ENCODE measurements at places on chromosomes 7 and 10. TPM values are rescaled to one million over a fixed set of nuclear protein-coding genes. Genes with fewer than 3 reads are reported as not detected.

Gene NYAP1
- 0.39 TPM for total RNA-seq

Gene CALY
- total RNA-seq, result not detected

Gene GIGYF1
- 56.6 TPM for total RNA-seq

Gene MOGAT3
- total RNA-seq, result not detected

Gene LRIT1
- not detected for total RNA-seq

Gene SAP25
- not detected for total RNA-seq

Gene TRIM74
- not detected for total RNA-seq

Gene ACBD7
- total RNA-seq, result not detected

Gene ATG9B
- 51.9 TPM for total RNA-seq

Gene PDZD8
- 20.6 TPM for total RNA-seq

Gene LRMDA
- 1.3 TPM for total RNA-seq

Gene FGFR2
- total RNA-seq, result 179 TPM

Gene SOSTDC1
- total RNA-seq, result 66.5 TPM

Gene CRYGN
- total RNA-seq, result not detected

Gene SLC26A4
- total RNA-seq, result not detected

Gene SLC26A5
- 2.5 TPM for total RNA-seq

Gene SEMA3C
- 67.1 TPM for total RNA-seq

Gene NUTM2D
- total RNA-seq, result 4.3 TPM

Gene PLEKHS1
- 0.36 TPM for total RNA-seq

Gene CACNB2
- 7.6 TPM for total RNA-seq

Gene GPER1
- total RNA-seq, result 2.8 TPM

Gene C7orf33
- not detected for total RNA-seq

Gene ACADSB
- 20.5 TPM for total RNA-seq

Gene OGDHL
- not detected for total RNA-seq

Gene NXPH1
- not detected for total RNA-seq

Gene PDE6C
- not detected for total RNA-seq

Gene MCM10
- total RNA-seq, result 0.08 TPM

Gene ASB10
- not detected for total RNA-seq

Gene HOXA3
- total RNA-seq, result 20.2 TPM

Gene PPP1R3A
- not detected for total RNA-seq

Gene LHFPL3
- 0.16 TPM for total RNA-seq

Gene ACTR3C
- 7.8 TPM for total RNA-seq

Gene FOXI2
- total RNA-seq, result 2.4 TPM

Gene THNSL1
- total RNA-seq, result 0.80 TPM

Gene LIMK1
- 7.7 TPM for total RNA-seq

All from lower leg skin (tissue), 4 donors.